ENCODE measurements at places on chromosomes 6 and 20.

DNA sequence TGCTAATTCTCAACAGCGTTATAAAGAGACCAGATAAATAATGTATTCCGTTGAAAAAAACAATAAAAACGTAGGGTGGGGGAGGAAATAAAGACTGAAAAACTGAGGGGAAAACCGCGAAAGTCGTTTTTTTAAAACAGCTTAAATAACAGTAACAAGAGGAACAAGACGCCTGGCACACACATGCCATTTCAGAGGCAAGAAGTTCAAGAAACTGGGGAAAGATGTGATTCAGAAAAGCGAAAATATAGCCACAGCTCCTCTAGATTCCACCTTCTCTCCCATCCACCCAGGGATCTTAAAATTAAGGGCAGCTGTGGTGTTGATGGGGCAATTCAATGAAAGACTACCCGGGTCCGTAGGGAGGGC, 1.3 kb downstream of the EPB41L2 start:
- DNase-seq, result peak; percentile 38

DNA sequence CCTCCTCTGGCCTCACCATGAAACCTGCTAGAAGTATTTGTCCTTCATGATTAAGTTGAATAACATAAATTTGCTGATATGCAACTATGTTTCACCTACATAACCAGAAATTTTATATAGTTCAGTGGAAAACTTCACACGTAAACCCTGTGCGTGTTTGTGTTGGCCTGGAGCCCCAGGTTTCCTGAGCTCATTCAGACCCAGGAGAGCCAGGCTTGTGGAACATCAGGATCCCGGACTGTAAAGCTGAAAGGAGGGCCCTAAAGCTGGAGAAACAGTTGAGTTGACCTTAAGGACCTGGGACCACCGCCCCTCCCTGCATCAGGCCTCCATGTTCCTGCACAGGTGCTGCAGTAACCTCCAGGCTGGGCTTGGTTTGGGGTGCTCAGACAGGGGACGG, 3.1 kb upstream of the SPATS1 start:
- DNase-seq, result no peak

DNA sequence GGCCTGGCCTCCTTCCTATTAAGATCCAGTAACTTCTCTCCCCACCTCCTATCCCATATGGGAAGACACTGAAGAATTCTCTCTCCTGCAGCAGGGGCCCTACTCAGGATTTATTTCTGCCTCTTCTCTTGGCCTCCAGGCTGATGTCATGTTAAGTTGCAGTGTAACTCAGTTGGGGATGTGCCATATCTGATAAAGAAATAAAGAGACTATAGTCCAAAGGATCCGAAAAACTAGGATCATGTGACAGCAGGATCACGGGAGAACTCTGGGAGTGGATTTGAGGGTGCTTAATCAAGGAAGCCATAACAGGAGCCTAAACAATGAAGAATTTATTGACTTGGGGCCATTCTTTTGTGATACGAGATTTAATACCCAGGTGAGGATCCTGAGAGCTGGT, 38.5 kb upstream of the TGM6 start:
- no peak for DNase-seq

DNA sequence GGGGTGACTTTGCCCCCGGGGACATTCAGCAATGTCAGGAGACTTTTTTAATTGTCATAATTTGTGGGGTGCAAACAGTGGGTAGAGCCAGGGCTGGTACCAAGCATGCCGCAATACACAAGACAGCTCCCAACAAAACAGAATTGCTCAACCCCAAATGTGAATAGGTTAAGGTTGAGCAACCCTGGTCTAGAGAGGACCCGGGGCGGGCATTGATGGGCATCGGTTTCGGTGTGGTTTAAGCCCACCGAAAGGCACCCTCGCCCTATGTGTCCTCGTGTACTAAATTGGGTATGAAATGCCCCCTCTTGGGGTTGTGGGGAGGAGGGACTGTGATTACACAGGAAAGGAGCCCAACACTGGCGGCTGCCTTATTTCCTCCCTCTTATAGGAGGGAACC, 36.0 kb downstream of the KIAA1755 start:
- no peak for DNase-seq

GRCh38 chr6:40671694-40672050, 84.5 kb upstream of the LRFN2 start:
- DNase-seq, result no peak

DNA sequence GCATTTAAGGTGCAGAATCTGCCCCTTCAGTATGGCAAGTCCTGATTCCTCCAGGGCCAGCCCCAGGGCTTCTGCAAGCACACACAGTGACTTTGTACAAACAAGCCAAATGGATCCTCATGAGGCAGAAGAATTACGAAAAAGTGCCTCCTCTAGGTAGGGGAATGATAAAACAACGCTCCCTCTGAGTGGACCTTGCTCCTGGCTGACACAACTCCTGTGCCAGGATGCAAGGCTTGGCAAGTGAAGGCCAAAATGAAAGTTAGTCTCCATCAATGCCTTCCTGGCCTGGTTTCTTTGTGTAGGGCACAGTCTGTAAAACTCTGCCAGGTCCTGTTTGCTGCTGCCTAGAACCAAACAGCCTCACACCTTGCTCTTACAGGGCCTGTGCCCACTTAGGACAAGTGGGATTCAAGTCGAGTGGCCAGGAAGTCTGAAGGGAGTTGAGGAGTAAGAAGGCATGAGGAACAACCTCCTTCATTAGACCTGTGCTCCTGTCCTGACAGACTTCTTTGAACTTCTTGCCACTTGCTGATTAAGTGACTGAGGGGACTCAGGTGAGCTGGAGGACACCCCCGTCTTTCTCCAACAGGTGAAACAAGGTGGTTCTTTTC, 417.1 kb downstream of the CDC5L start:
- DNase-seq, result no peak

DNA sequence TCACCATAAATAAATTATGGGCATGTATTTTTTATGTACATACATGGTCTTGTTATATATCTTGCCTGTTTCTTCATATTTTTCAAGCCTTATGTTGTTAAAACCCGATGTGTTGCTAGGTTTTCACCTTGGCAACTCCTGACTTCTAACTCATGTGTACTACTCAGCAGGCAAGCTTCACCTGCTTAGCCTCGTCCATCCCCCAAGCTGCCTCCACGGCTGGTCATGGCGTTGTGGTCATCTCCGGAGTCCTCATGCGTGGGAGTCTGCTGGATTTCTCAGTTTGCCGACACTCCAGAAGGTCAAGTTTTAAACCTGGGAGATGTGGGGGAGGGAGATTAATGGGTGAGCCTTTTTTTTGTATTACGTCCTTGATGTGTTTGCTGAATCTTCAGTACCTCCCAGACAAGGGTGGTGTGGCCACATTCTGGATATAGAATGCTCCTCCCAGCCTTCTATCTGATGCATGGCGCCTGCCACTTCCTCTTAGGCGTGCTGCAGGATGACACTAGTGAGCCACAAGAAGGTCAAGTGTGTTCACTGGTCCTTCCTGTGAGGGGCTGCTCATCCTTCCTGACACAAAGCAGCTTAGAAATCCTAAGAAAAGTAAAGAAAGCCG, 26.6 kb upstream of the EDN3 start:
- DNase-seq, result no peak

DNA sequence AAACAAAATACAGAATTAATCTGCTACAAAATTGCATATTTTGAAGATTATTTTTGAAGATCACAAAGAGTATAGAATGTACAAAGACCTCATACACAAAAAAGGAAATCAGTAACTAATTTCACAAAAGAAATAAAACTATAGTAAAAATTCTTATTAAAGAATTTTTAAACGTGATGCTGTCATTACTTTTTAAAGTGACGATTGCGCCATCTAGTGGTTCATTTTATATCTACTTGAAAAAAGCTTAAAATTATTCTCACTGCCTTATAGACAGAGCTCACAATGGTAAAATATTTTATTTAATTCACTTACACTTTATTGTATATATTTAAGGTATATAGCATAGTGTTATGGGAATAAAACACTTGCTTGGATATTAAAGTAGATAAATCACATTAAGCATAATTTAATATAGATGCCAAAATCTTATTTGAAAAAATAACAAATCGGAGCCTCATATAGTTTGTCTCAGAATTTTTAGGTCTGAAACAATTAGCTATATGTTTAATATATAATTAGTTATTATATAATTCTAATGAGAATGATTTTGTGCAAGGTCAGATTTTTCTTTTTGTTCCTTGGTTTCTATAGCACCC, 128.8 kb downstream of the PHF3 start:
- peak; percentile 42 for DNase-seq

DNA sequence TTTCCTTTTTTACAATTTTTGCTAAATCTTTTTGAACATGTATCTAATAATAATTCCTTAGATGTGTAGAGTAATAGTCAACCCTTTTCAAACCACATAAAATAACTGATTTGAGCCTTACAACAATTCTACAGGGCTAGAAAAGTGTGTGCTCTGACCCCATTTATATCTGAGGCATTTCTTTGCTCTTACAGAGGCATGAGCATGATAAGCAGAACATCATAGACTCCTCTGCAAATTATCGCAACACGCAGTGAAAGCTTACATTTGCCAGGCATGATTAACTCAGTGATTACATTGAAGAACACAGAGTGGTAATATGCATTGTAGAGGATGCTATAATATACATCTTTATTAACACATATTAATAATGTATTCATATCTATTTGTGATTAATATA, 120.4 kb downstream of the SIM1 start:
- peak; percentile 9 for DNase-seq

- DNase-seq, result peak; percentile 76
Observed at GRCh38 chr6:39892490-39893129, 41.7 kb downstream of the MOCS1 start.

- no peak for DNase-seq
Observed at GRCh38 chr6:36593569-36594028, 563 bp upstream of the SRSF3 start.

GRCh38 chr20:52313341-52313963, 121.9 kb upstream of the ZFP64 start:
- DNase-seq, result peak; percentile 19

DNA sequence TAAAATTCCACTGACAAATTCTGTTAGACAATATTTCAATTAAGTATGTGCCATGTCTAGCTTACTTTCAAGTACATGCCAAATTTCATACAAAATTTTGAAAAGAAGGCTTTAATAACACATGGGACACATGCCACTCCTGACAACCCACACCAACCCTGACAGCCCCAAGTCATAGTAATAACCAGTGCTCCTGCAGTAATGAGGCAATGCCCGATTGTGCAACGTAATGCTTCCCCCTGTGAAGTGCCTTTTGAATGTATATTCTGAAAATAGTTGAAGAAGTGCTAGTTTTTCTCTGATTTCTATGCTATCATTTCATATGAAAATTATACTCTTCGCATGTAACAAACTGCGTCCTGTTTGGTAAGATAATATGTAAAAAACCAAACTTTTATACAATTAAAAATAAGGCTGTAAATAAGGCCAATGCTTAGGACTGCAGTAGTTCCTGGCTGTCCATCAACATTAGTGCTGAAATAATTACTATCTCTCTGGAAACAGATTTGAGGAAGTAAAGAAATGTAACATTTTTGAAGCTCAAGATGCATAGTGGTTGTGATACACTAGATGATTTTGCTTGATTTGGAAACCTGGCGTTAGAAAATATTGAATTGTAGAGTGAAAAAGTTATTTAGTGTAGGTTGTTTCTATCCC, 125.8 kb upstream of the BCLAF1 start:
- no peak for DNase-seq

DNA sequence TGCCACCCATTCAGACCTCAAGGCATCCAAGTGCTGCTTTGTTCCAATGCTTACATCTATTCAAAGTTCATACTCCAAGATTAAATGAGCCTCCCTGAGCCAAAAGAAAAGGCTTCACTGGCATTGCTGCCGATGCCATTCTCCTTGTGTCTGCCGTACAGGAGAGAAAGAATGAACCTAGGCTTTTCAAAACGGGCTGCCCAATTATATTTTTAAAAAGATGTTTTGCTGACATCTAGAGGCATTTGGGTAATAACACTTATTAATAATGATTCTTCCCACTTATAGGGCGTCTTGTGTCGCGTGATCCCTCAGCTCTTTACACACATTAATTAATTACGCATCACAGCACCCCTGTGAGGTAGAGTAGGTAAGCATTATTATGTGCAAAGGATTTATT, 545.6 kb downstream of the PKHD1 start:
- DNase-seq, result no peak

DNA sequence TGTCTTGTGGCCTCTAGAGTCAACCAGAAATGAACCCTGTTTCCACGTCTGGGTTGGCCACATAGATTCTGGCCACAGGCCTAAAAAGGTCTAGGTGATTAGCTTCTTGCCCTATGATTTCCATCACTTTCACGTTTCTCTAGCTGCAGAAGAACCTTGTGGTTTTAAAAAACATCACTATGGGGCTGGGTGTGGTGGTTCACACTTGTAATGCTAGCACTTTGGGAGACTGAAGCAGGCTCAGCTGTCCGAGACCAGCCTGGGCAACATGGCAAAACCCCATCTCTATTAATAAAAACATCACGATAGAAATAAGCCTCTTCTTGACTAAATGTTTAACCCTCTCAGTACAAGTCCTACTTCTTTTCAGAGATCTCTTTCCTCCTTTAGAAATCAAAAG, 27.6 kb downstream of the POLR1C start:
- DNase-seq, result no peak

DNA sequence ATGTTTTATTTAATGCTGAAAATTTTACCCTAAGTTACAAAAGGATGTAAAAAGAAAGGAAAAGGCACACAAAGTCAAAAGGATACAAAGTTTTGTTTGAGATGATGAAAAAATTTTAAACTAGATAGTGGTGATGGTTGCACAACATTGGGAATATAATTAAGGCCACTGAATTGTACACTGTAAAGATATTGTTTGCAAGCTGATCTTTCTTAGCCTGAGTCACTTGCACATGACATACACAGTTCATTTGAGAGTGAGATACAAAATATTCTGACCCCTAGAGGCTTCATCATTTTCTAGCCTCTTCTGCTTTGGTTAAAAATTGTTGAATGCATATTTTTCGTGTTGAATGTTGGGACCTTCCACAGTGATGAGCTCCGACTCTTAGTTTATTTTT, 462.6 kb downstream of the HDGFL1 start:
- no peak for DNase-seq

DNA sequence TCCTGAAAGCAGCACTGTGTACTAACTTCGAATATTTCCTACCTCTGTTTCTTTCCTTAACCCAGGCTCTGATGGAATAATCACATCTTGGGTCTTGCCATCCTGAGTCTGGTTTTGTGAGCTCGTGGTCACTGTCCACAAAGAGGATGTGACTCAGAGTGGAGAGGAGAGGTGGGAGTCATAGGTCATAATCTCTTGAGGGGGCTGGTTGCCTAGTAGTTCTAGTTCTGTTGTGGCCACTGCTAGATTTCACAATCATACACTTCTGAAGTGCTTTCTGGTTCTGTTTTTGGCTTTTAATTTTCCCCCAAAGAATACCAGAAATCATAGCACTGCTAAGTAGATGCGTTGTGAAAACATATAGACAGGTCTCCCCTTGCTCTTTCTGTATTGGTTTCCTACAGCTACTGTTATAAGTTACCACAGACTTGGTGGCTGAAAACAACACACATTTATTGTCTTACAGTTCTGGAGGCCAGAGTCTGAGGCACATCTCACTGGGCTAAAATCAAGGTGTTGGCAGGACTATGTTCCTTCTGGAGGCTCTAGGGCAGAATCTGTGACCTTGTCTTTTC, 102.8 kb downstream of the NRSN1 start:
- DNase-seq, result peak; percentile 80

Measured in EL (cell line).